A549 treated with DMSO at 1 μM for 4 hours (cell line): ENCODE measurements at places on chromosomes 7 and 10. TPM values are rescaled to one million over a fixed set of nuclear protein-coding genes. Genes with fewer than 3 reads are reported as not detected.

The GPR26 gene
- not detected in 5 replicates for total RNA-seq

The PCLO gene
- total RNA-seq: 0.77 to 1.5 TPM (median 1.1 TPM) in 5 replicates

The PON3 gene
- total RNA-seq: 28.7 to 39.9 TPM (median 35.0 TPM) in 5 replicates

The OR2A12 gene
- not detected in 5 replicates for total RNA-seq

The INPP5A gene
- total RNA-seq: 12.3 to 16.3 TPM (median 14.2 TPM) in 5 replicates

The HYAL4 gene
- total RNA-seq: 0.07 TPM in 1 of 5 replicates, not detected in the others

The GPR15LG gene
- total RNA-seq: not detected in 5 replicates

The AP5Z1 gene
- 22.4 to 46.4 TPM (median 33.4 TPM) in 5 replicates for total RNA-seq

The OR2A1 gene
- total RNA-seq: not detected in 5 replicates

The CALHM3 gene
- total RNA-seq: 0.30 to 0.53 TPM (median 0.45 TPM) in 5 replicates

The COL1A2 gene
- total RNA-seq: 0.03 to 0.16 TPM in 2 of 5 replicates, not detected in the others

The MYL7 gene
- not detected in 5 replicates for total RNA-seq

The HOXA11 gene
- total RNA-seq: 0.63 to 1.2 TPM (median 0.79 TPM) in 5 replicates

The PYROXD2 gene
- total RNA-seq: 3.2 to 5.1 TPM (median 4.1 TPM) in 5 replicates

The COBL gene
- 4.6 to 5.3 TPM (median 4.8 TPM) in 5 replicates for total RNA-seq

The CNTNAP2 gene
- total RNA-seq: 0.02 to 0.06 TPM (median 0.06 TPM) in 3 of 5 replicates, not detected in the others
